ENCODE measurements at places on chromosomes 6 and 20.

- no peak for DNase-seq
Measured at GRCh38 chr20:4151342-4151741, 136.0 kb upstream of the RNF24 start.

- no peak for DNase-seq
Measured at GRCh38 chr6:143581835-143582480, 70.4 kb upstream of the FUCA2 start.

DNA sequence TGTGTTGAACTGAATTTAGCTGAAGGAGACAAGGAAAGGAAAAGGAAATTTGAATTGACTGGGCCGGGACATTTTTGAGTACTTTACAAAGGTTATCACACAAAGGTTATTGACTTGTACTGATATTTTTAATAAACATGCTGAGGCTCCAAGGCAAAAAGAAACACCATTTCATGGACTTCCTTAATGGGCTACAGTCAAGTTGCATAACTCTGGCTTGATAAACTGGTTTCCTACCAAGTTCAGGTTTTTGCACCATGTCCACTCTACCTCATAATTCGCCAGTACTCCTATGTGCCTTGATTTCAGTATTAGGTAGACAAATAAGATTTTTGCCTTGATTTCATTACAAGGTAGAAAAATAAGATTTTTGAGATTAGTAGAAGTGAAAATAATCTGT is 65.8 kb upstream of the FUT9 start:
- no peak for DNase-seq

DNA sequence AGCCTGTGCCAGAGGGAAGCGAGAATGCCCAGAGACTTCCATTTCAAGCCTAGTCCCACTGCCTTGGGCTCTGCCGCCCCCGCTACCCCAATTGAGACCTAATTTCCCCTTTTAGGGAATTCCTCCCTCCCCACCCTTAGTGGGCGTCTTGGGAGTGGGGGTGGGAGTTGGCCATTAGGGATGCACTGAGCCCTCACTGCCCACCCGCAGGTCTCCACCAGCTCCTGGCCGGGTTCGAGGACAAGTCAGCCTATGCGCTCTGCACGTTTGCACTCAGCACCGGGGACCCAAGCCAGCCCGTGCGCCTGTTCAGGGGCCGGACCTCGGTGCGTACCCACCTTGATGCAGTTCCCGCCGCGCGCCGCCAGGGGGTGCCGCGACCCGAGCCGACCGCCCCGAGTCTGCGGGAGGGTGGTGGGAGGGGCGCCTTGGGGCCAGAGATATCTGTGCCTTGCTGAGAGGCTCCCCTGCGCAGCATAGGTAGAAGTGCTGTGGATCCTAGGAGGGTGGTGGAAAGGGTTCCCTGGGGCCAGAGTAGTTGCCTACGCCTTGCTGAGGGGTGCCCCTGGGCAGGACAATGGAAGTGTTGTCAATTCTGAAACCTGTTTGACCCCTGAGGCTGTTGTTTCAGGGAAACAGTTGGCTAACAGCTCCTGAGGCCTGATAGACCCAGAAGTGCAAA is 9.2 kb downstream of the ITPA start:
- peak; percentile 72 for DNase-seq

- DNase-seq: no peak
Measured at GRCh38 chr20:33015700-33016580, 8.4 kb downstream of the BPIFB2 start.

DNA sequence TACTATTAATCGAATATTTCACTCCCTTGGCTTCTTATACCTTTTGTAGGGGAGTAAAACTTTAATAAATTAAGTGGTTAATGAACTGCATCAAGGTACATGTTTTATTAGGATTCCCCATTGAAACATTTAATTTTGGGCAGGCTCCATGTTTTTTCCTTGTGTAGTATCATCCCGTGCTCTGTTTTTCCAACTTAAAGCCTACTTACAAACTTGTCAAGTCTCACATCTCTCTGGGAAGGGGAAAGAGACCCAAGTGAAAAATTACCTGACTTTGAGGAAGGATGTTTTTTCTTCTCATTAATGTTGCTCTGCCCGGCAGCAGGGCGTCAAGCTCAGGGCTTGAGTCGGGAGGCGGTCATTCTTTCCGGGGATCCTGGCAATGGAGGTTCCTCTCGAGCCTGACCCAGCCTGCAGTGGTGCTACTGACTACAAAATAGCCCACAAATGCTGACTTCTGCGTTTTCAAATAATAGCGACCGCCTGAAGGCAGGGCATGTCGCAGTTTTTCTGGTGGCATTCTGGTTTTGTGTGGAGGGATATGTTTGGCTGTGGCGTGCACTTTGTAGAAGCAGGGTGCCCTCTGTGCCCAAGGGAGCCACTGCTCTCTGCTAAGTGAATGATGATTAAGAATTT is 2.4 kb downstream of the DSP start:
- no peak for DNase-seq

DNA sequence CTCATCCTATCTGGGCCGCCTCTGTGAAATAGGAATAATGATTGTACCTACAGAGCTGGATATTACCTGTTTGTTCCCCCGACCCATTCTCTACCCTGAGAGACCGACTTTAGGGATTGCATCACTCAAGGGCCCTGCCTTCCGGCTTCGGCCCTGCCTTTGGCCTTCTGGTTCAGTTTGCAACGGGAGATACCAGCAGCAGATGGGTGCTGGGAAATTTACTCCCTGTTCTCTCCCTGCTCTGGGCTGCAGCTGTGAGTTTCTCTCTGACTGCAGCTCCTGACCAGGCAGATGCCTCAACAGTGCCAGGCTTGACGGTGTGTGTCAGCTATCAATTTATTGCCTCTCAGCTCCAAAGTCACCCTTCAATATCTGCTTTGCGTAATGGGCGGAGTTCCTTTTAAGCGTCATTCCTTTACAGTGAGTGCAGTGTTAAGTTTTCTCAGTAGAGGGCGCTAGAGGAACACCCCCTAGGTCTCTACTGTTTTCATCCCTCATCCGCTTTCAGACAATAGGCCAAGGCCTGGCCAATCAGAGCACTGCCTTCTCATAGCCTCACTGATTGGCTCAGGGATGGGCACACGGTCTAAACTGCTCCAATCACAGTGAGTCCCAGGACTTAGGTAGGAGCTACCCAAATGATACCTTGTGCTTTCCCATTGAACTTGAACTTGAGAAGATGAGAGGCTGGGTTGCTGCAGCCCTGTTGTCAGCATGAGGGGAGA is 30.0 kb downstream of the KCNG1 start:
- no peak for DNase-seq

- DNase-seq: no peak
Measured at GRCh38 chr6:64083261-64083660, 447.7 kb downstream of the PHF3 start.

- DNase-seq: no peak
Measured at GRCh38 chr6:31534521-31535040, 5.8 kb downstream of the MCCD1 start.

- DNase-seq: no peak
Measured at GRCh38 chr6:20416567-20417345, 15.1 kb downstream of the E2F3 start.

DNA sequence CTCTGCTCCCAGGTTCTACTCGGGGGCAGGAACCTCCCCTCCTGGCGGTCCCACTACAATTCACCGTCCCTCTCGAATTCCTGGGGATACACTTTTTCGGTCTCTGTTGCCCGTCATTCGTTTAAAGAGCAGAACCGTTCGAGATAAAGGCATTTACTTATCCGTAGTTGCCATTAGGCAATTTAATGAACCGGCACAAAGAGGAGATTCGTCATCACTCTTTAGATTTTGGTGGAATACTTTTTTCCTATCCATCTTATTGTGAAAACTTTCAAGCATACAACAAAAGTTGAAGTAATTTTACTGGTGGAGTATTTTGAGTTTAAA is 1.2 kb upstream of the CD24 start:
- no peak for DNase-seq

DNA sequence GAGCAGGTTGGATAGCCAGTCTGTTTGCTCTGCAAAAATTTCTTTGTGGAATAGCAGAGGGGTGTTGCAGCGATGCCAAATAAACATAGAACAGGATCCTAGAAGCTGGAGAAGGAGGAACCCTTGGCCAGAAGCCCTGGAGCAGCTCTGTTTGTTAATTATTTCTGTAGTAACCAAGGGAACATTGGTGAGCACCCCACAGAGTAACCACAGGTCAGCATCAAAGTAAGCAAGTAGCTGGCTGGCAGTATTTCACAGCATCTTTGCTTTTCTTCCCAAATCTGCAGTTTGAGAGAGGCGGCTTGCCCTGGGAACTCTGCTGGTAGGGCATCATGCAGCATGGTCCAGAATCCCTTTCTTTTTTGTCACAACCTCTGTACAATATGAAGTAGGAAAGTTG is 12.7 kb upstream of the APMAP start:
- no peak for DNase-seq

GRCh38 chr20:35992713-35993335 is 24.4 kb downstream of the CNBD2 start:
- peak; percentile 46 for DNase-seq

DNA sequence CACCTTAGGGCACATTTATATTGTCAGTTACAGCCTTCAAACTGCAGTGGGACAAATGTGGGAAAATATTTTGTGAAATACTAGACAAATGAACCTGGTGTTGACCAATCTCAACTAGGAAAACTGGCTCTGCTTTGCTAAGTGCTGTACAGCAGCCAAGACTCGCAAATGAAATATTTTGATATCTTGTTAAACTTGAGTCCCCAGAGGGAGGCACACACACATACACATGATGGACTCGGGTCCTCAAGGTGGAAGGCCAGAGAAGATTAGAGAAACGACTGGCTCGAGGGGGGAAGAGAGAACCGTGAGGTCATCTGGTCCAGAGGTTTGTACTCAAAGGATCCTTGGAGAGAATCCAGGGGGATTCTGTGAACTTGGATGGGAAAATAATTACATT is 67.3 kb upstream of the JAG1 start:
- no peak for DNase-seq

DNA sequence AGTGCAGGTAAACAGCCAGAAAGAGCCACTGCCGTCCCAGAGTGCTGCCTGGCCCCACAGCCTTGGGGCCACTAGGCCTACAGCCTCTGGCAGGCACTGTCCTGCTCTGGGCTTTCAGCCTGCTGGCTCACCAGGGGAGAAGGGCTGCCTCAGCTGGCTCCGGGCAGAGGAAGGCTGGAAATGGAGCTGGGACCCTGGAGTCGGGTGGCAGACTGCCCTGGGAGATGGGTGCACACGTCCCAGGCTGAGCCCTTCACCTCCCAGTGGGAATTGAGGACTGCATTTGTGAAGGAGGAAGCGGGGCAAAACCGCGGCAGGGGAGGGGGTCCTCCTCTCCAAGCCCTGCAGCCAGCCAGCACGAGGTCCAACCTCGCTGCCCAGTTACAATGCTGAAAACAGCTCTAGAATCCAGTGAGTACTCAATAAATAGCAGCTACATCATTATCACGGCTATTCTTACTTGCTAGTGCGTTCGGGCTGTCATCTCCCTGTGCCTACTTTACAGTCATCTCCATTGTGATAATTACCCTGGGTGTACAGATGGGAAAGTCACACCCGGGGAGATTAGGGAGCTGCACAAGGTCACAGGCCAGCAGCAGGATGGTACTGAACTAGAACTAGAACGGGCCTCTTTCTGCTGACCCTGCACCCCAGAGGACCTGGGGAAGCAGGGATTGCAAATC is 13.1 kb downstream of the ACSS1 start:
- no peak for DNase-seq

DNA sequence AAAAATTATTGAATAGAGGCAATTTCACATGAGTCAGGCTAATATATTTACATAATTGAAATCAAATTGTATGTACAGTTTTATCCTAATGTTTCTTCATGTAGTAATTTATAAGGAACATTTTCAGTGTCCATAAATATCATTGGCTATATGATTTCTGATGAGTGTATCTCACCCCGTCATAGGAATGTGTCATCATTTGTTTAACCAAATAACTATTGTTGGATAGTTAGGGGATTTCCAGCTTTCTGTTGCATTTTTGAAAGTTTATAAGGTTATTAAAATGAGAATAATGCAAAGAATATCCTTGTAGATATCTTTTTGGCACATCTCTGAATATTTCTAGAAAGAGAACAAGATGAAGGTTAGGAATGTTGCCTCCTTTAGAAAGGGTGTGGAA is 39.0 kb downstream of the SYTL3 start:
- DNase-seq: no peak

- DNase-seq: peak; percentile 28
Measured at GRCh38 chr6:137928286-137928685, 61.2 kb downstream of the TNFAIP3 start.

GRCh38 chr6:161414707-161415106 is 140.8 kb upstream of the AGPAT4 start:
- no peak for DNase-seq

GRCh38 chr6:12811519-12811918 is 95.0 kb downstream of the PHACTR1 start:
- DNase-seq: no peak

DNA sequence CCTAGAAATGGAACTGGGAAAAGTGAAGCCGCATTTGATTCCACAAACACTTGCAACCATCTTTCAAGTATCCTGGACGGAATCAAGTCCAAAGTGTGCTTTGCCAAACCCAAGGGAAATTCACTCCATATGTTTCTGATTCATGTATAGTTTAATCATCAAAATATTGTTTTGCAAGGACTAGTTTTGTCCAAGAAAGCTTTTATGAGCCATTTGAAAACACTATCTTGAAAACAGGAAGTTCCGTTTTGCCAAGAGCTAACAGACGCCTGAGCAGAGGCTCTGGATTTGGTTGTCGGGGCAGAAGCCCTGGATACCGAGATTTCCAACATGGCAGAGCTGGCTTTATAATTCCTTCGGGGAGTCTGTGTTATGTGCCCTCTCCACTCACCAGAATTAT is 251.1 kb downstream of the PHACTR1 start:
- no peak for DNase-seq

GRCh38 chr6:116556065-116556464 is 2.5 kb downstream of the CALHM4 start:
- DNase-seq: no peak

DNA sequence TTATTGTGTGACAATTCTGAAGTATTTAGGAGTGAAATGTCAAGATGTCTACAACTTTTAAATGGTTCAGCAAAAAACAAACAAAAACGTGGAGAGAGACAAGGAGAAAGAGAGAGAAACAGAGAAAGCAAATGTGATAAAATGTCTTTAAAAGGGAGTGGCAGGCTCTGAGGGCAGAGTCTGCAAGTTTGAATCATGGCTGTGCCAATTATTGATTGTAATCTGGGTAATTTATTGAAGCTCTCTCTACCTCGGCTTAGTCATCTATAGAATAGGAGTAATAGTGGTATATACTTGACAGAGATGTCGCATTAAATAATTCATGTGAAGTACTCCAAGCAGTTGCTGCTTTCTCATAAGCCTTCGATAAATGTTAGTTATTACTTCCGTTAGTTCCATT is 61.3 kb upstream of the ARID1B start:
- no peak for DNase-seq

DNA sequence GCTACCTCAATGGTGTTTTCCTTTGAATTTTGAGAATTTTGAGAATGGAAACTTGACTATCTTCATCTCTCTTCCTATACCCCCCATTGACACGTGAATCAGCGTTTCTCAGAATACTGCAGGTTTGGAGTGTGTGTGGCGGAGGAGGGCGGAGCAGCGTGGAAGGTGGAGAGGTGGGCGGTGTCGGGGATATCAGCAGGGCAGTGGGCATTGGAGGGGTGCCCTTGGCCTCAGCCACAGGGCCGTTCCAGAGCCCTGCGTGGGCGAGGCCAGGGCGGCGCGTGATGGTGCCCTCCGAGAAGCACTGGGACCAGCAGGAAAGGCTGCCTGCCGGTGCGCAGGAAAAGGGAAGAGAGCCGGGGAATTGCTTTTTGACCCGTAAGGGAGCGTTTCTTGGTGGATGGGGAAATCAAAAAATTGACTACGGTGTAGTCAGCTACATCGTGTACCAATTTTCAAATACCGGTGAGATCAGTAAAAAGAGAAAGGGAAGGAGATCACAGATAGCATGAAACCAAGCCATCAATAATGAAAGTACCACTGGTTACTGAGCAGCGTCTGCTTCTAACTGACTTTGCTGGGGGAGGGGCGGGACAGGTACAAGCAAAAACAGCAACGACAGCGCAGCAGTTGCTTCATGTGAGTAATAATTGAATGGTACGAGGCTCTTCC is 82.7 kb upstream of the DUSP22 start:
- DNase-seq: peak; percentile 59
